ENCODE measurements at places on chromosomes 7 and 10.

DNA sequence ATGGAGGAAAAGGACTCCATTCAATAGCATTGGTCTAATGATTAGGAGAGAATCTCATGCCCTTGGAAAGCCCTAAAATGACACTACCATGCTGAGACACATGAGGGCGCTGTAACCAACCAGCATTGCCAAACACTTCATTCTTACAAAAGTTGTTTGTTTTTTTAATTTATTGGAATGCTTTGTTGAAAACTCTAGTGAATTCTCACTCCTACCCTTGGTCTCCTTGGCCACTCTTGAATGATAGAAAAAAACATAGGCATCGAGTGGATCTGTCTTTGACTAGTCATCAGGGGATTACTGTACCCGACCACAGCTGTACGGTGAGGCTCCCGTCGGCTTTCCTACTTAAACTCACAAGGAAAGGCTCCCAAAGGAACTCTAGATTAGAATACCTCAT is 29.3 kb upstream of the ADD3 start:
- no peak for DNase-seq

GRCh38 chr7:36129048-36129534 is 24.0 kb upstream of the EEPD1 start:
- peak; percentile 20 for DNase-seq

- no peak for DNase-seq
Measured at GRCh38 chr7:106823631-106824030, 41.5 kb upstream of the PIK3CG start.

- DNase-seq, result no peak
Measured at GRCh38 chr7:28390426-28390825, 21.9 kb upstream of the CREB5 start.

DNA sequence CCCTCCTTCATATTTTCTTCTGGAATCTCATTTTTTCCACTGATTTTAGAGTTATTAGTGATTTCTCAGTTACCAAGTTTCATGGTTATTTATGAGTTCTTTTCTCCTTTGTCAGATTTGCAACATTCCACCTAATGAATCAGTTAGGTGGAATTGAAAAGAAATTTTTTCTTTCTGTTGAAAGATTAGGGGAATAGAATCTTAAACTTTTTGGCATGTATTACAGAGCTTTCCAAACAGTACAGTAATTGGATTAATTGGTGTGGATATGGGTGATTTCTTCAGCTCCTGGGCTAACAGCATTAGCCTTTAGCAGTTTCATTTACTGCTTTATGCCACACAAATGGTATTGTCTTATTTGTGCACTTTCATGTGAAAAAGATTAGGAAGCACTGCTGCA is 17.0 kb downstream of the STAM start:
- no peak for DNase-seq

DNA sequence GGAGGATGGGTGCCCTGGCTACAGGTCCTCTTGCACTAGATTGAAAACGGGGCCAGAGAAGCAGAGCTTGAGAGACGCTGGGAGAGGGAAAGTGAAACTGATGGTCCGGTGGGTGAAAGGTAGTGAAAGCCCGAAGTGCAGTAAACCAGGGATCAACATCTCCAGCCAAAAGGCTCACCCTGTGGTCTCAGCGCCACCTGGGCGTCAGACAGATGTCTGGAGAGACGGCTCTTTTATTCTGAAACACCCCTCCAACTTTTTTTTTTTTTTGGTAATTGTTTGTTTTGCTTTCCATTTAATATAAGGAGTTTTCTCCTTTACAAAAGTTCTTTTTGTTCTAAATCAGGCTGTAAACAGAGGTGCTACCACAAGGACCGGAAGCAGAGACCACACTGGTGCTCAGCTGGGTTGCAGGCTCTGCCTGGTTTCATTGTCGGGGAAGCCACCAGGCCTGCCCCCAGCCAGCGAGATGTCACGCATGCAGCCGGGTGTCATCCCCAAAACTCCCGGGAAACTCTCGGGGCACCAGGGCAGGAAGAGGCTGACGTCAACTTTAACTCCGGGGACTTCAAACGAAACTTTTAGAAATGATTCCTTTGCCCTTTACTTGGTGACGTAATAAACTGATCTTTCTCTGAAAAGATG is 11.2 kb downstream of the IL2RA start:
- DNase-seq, result no peak
